ENCODE measurements at places on chromosomes 6 and 20.

- no peak for DNase-seq
Measured at GRCh38 chr6:23243854-23244253, 674.5 kb downstream of the HDGFL1 start.

GRCh38 chr20:60540591-60540990 is 582.4 kb downstream of the CDH26 start:
- DNase-seq, result no peak

DNA sequence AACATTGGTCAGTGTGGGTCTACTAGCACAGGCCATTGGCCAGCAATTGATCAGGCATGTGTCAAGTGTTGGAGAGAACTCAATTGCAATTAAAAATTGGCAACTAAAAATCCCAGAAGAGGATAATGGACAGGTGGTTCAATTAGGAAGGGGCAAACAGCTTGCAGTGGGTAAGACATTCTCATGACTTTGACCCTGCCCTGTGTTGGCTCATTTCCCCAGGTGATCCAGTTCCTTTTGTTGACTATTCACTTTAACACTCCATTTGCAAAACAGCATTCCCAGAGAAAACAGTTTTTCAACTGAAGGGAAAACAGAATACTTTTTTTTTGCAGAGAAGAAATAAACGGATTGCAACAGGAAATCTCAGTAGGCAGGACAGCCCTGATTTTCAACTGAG is 28.9 kb upstream of the SCGN start:
- no peak for DNase-seq

DNA sequence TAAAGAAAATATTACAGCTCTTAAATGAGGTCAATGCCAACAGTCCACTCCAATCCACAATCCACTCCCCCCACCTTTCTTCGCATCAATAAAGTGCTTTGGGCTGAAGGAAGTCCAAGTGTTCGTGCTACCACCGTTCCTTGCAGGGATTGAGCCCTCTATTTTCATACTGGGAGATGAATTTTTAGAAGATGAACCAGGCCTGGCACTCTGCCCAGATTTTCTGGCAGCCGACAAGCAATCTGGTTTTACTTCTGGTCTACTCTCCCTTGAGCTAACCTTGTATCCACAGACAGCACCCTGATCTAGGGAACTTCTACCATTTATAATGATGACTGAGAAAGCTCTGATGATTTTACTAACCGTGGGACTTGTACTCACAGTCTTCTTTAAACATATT is 72.3 kb downstream of the BTBD9 start:
- DNase-seq, result no peak

GRCh38 chr6:105326216-105326615 is 76.7 kb downstream of the PREP start:
- no peak for DNase-seq

DNA sequence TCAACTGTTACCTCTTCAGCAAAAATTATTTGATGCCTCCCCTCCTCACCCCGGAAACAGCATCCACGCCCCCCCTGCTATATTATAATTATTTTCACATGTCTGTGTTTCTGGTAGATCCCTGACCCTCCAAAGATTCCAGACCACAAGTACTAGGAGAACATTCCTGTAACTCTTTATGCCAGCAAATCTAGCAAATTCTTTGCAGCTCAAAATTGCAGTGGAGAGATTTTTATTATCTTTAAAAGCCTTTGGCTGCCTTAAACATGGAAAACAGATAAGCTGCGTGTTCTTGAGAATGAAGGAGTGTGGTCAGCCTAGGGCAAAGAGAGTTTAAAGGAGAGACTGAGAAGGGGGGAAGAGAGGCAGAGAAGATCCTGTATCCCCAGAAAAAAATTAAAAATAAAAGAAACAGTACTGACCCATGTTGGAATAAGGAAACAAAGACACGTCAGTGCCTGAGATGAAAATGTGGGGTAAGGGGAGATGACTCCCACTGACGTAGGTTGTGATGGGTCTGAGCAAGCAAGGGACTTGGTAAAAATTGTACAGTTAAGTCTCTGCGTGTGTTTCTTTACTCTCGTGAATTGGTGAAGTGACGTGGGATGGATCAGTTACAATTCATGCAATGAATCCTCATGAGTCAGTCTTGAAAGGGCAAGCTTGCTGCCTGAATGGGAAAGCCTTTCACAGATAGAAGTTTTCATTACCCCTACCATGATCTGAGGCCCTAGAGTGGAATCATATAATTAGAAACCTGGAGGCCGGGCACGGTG is 8.3 kb downstream of the ID4 start:
- no peak for DNase-seq

GRCh38 chr20:13024596-13024995 is 15.8 kb downstream of the SPTLC3 start:
- no peak for DNase-seq

- DNase-seq, result no peak
Measured at GRCh38 chr6:94127716-94128115, 708.4 kb upstream of the EPHA7 start.
